ENCODE measurements at places on chromosomes 5 and 9.

DNA sequence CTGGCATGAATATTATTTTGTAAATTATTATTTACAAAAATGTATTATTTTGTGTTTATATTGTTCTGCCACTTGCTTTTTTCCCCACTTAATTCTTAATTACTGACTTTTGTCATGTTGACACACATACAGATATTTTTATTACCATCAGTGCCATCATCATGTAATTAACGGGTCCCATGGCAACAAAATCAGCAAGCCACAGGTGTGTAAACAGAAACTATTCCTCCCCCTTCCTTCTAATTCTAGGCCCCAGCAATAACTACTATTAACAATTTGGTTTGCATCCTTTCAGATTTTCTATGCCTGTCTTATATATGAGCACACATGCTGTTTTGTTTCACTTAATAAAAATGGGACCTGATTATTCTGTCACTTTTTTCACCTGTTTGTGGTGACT lies 29.3 kb downstream of the CYFIP2 start:
- H3K36me3 ChIP-seq = peaks cover 11% of the 10 kb centered on the region
- no peak for DNase-seq
- H3K27ac ChIP-seq = no peak overlapping the region
- H3K27me3 ChIP-seq = no peaks in the 10 kb centered on the region
- no peak overlapping the region for H3K4me3 ChIP-seq
- peaks cover 4% of the 10 kb centered on the region for H3K4me1 ChIP-seq

DNA sequence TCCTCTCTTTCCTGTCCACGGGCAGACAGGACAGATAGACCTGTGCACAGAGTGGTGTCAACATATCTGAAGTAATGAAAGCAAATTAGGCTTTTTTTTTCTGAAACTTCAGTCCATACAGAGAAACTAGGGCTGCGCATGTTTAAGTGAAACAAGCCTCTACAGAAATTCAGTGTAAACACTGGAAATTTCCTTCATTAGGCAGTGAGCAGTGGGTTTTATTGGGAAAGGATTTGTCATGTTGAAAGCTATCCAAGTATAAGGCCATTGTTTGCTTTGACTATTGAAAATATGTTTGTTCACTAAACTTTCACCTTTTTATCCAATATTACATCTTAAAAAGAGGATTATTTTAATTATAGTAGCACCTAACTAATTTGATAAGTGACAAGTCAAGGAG lies 161.2 kb downstream of the AOPEP start:
- H3K27ac ChIP-seq = no peak overlapping the region
- H3K27me3 ChIP-seq = no peaks in the 10 kb centered on the region
- no peak overlapping the region for H3K4me3 ChIP-seq

DNA sequence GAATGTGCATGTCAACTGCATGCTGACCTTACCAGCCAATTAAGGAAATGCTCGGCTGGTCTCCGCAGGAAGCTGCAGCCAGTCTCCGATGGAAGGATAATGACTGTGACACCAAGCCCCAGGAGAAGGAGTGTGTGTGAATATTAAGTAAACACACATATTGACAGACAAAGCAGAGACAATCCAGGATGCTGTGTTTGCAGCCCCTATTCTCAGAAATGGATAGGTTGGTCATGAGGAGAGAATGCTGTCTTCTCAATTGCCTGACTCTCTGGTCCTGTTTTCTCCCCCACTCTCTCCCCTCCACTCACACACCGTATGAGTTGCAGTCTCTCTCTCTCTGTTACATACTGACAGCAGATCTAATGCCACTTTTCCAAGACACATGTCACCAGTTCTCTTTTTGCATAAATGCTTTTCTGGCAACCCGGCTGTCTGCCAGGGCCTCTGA lies 85.7 kb downstream of the EPB41L4A start:
- H3K4me1 ChIP-seq = peaks cover 10% of the 10 kb centered on the region
- no peak for DNase-seq
- no peak overlapping the region for H3K4me3 ChIP-seq
- no peak overlapping the region for H3K27ac ChIP-seq

DNA sequence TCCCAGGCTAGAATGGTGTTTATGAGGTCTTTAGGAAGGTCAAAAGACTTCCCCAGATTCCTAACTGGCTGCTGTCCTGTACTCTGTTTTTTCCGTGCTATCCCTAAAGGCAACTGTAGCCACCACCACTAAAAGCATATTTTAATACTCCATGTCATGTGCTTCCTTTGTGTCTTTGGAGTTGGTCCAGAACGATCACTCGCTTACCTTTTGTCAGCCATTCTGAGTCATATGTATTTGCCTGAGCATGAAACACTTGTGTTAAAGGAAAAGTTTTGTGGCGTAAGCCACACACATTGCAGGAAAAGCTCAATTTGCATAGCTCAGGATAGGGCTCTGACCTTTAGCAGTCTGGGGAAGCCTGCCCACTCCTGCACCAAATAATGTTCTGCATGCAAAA lies 299.6 kb downstream of the NTRK2 start:
- peaks cover 5% of the 10 kb centered on the region for H3K4me1 ChIP-seq
- H3K36me3 ChIP-seq = no peaks in the 10 kb centered on the region
- no peak overlapping the region for H3K4me3 ChIP-seq
- H3K27ac ChIP-seq = no peak overlapping the region
- no peak for DNase-seq

- H3K4me3 ChIP-seq = no peak overlapping the region
- no peak for DNase-seq
- H3K4me1 ChIP-seq = no peaks in the 10 kb centered on the region
- H3K27ac ChIP-seq = no peak overlapping the region
- no peaks in the 10 kb centered on the region for H3K27me3 ChIP-seq
- no peaks in the 10 kb centered on the region for H3K36me3 ChIP-seq
These were observed 120.1 kb upstream of the MTAP start for GRCh38 chr9:21682381-21682780.

DNA sequence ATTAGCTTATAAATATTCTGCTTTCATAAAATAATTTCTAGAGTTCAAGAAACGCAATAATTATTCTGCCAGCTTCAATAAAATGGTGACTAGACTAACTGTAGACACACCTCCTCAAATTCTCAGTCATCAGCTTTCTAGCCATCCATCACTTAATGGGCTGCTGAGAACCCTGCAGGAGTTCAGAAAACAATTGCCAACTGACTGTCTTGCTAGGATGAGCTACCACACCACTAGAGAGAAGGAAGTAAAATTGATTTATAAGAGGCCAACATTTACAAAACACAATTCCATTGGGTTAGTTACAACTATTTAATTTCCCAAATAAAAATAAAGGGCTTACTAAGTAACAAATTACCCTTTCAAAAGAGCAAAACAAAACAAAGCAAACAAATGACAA lies 126.5 kb upstream of the PAPPA start:
- no peaks in the 10 kb centered on the region for H3K36me3 ChIP-seq
- H3K27ac ChIP-seq = no peak overlapping the region
- DNase-seq = no peak
- H3K27me3 ChIP-seq = no peaks in the 10 kb centered on the region
- no peaks in the 10 kb centered on the region for H3K4me1 ChIP-seq

Data from GM12878 (cell line).